ENCODE measurements at places on chromosomes 7 and 10.

GRCh38 chr10:69327463-69328379 is 49.4 kb downstream of the HK1 start:
- DNase-seq: no peak

GRCh38 chr10:30967650-30968410 is 63.8 kb downstream of the ZNF438 start:
- no peak for DNase-seq

- no peak for DNase-seq
Observed at GRCh38 chr10:17918187-17918903, 33.4 kb upstream of the SLC39A12 start.

DNA sequence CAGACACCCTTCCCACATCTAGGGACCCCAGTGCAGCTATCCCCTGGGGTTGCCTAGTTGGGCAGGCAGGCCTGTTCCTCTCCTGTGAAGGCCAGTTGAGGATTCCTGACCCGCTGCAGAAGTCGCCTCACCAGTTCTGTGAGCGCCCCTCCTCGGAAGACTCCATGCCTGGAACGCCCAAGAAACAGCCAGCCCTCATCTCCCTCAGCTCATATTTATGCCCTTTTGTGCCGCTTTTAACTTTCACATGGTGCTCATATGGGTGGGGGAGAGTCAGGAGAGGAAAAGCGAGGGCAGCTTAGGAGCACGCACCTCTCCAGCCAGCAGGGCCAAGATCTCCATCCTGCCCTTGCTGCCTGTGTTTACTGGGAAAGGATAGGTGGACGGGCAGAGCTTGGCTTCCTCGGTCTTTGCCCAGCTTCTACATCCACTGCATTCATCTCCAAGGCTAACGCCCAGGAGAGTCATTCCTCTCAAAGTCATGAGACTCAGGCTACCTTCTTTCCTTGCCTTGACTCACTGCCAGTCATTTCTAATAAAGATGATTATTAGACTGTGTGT is 286.6 kb downstream of the USP6NL start:
- DNase-seq: no peak

GRCh38 chr10:130352291-130352645 is 216.1 kb downstream of the GLRX3 start:
- DNase-seq: no peak

DNA sequence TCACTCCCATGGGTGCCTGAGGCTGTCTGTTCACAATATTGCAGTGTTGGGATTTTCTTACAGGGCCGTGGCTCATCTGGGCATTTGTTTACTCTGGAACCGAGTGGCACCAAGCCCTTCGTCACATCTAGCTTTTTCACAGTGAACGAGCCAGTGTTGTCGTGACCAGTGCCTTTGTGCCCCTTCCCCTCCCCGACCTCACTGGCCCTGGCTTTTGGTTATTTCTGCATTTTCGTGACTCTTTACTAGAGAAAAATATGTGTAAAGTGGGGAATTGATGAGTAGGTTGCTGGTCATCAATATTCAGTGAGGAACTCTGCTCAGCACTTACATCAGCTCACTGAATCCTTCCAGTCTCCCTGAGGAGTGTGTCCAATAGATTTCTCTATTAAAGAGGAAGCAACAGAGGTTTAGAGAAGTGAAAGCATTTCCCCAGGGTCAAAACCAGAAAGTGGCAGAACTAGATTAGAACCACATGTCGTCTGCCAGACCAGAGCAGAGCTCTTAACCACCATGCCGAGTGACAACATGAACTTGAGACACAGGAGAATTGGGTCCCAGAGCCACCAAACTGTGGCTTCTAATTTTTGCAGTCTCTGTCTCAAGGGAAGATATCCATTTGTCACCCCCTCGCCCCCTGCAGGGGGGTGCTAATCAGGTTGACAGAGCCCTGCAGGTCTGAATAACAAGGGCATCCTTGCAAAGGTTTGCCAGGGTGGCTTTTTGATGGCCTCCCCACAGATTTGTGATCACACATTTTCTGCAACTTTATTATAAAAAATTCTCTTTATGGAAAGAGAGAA is 125.3 kb downstream of the CHN2 start:
- DNase-seq: no peak

DNA sequence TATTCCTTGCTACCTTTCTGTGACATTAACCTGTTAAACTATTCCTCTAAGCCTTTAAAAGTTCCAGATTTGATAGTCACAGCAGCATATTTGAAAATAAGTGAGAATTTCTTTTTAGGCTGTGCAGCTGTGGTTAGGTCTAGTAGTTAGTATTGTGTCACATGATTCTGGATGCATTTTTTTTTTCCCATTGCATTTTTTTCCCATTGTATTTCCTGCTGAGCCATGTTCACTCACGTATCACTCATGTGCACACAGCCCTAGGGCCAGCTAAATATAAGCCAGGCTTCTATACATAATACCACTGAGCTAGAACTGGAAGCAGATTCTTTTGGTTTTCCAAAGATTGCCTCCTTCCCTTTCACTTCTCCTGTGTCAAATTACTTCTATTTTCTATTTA is 37.4 kb downstream of the DNAJC9 start:
- no peak for DNase-seq

DNA sequence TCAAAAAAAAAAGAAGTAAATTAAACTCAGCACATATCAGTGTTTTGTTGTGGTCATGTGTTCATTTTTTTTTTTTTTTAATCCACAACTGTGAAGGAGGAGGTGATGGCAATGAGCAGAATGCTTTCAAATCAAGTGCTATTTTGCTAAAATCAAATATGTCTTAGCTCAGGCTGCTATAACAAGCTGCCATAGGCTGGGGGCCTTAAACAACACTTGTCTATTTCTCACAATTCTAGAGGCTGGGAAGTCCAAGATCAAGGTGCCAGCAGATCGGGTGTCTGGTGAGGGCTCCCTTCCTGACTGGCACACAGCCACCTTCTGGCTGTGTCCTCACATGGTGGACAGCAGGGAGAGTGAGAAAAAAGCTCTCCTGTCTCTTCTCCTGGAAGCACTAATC is 203.9 kb downstream of the FAM107B start:
- no peak for DNase-seq

GRCh38 chr7:30968294-30968693 is 4.5 kb downstream of the GHRHR start:
- DNase-seq: no peak

- no peak for DNase-seq
Observed at GRCh38 chr10:76033457-76034196, 602.2 kb downstream of the LRMDA start.

DNA sequence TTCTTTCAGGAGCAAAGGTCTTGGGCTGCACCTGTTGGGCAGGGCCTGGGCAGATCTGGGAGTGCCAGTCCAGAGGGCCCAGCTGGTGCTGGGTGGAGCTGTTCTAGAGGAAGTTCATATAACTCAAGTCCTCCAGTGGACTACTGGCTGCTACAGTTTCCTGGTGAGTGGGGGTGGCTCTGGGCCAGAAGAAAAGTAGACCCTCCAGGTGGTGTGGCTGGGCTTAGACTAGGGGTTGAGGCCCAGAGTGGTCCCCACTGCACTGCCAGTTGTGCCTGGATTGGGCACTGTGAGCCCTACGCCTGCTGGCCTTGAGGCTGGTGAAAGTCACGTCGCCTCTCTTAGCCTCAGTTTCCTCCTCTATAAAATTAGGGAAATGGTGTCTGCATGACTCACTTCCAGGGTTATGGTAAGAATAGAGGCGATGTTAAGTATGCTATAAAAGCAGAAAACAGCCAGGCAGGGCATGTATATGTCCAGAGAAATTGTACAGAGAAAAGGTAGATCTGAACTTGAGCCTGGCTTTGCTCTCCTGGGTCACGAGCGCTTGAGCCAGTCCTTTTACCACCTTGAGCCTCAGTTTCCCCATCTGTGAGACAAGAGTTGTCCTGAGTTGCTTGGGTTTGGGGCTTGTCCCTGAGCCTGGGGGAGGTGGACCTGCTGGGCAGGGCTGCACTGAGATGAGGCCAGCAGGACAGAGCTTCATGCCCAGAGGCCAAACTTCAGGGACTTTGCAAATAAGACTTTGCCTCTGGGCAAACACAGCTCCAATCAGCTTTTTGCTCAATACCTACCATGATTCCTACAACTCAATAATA is 3.8 kb upstream of the CLDN3 start:
- no peak for DNase-seq

DNA sequence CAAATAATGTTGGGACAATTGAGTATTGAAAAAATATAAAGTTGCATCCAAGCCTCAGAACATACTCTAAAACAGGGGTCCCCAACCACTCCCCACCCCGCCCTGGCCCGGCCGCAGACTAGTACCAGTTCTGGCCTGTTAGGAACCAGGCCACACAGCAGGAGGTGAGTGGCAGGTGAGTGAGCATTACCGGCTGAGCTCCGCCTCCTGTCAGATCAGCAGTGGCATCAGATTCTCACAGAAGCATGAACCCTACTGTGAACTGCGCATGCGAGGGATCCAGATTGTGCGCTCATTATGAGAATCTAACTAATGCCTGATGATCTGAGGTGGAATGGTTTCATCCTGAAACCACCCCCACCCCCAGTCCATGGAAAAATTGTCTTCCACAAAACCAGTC is 19.4 kb downstream of the HIPK2 start:
- DNase-seq: no peak

DNA sequence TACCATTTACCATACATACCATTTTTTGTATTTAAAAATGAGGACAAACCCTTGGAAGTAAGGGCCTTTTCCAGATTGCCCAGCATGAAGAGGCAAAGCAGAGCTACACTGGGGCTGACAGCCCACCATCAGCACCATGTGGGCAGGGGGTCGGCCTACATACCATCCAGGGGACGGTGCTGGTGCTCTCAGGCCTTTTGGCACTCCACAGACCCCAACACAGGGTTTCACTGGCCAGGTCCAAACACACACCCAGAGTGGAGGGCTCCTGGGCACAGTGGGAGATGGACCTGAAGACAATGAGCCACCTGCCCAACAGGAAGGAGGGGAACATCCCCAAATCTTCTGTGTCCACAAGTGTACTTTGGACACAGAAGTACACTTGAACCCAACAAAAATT is 69.2 kb upstream of the CAMK2B start:
- DNase-seq: no peak

DNA sequence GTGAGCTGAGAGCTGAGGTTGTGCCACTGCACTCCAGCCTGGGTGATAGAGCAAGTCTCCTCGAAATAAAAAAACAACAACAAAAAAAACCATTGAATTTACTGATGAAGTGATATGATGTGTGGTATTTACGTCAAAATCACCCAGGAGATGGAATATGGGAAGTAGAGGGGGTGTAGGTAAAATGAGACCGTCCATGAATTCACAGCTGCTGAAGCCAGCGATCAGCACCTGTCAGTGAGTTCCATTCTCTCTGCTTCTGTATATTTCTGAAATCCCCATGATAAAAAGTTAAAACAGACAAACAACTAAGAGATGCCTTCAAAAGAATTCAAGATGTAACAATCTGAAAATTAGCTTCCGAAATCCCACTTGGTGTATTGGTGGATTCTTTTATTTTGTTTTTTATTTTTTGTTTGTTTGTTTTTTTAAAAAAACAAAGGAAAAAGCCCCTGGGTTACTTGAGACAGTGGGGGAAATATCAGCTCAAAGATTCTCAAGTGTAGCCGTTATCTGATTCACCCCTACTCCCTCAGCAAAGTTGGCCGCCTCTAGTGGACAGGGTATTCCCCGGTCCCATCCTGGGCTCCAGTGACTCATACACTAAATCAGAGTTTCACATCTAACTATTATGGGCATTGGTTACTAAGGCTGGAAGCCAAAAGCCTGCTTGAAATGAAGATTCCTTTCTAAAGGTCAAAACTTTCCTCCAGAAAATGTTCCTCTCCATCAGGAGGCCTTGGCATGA is 76.4 kb downstream of the MAP3K8 start:
- no peak for DNase-seq

GRCh38 chr7:116446212-116446855 is 53.2 kb upstream of the CAV2 start:
- no peak for DNase-seq

GRCh38 chr10:12390733-12391132 is 41.4 kb downstream of the CAMK1D start:
- no peak for DNase-seq

DNA sequence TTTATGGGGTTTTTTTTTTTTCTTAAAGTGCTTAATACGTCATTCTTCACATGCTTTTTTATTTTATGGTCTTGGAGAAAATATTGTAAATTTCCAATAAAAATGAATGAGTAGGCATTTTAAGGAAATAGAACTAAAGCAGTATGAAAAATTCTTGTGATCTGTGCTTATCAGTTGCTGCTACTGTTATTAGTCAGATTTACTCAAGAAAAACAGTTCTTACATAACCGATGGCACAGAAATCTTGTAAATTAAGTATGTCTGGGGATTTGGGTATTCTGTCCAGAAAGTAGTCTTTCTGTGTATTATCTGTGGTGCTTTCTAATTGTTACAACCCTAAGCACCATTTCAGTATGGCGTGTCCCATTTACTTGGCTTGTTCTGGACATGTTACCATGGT is 64.7 kb downstream of the LRGUK start:
- DNase-seq: no peak

DNA sequence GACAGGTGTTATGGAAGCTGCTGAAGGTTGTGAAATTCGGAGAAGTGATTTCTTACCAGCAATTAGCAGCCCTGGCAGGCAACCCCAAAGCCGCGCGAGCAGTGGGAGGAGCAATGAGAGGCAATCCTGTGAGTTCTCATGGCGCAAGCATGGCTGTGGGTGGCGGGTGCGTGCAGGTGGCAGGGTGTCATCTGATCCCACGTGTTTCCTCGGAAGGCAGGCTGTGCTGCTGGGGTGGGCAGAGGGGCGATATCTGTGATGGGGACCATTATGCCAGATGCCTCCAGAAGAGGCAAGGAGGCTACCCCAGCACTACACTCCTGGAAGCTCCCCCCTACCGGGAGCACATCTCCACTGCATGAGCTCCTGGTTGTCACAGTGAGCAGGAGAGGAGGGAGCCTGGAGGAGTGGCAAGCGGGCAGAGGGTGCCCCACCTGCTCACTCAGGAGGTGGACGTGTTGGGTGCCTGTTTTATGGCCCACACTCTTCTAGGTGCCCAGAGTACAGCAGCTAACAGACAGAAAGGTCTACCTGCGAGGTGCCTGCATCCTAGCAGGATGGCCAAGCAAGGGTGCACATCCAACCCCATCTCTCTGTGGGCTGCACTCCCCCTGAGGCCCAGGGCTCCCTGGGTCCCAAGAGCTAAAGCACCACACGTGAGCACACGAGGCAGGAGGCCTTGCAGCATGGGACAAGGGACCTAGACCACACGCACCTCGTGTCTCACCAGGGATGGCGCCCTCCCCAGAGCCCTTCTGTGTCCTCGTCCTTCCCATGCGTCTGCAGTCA is 204.7 kb downstream of the EBF3 start:
- no peak for DNase-seq

- no peak for DNase-seq
Observed at GRCh38 chr7:17007841-17008240, 126.1 kb upstream of the AGR3 start.

All from stimulated activated CD4-positive, alpha-beta T cell treated with anti-CD3 and anti-CD28 coated beads, Interleukin-2, amount 100 ng/mL, for 48 hours (primary cell).